ENCODE measurements at places on chromosomes 7 and 10.

GRCh38 chr7:81688622-81689411 lies 81.0 kb downstream of the HGF start:
- no peak for DNase-seq

GRCh38 chr7:114852293-114852692 lies 69.6 kb upstream of the MDFIC start:
- DNase-seq = no peak

GRCh38 chr7:7221599-7222038 lies 39.3 kb downstream of the C1GALT1 start:
- no peak for DNase-seq

DNA sequence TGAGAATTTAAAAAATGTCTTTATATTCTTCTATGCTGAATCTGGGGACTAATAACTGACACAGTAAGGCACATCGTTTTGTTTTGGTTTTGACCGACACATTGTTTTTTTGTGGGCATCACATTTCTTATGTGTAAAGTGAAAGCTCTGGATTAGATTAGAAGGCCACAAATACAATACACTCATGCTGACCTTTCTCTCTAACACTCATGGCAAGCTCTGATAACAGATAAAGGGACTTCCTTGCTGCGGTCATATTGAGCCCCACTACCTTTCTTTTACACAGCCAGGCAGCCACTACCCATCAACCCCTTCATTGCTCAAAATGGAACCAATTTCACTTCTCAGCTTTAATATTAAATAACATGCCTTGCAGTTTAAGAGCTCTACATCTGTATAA lies 26.0 kb downstream of the PPP1R3A start:
- DNase-seq = no peak

DNA sequence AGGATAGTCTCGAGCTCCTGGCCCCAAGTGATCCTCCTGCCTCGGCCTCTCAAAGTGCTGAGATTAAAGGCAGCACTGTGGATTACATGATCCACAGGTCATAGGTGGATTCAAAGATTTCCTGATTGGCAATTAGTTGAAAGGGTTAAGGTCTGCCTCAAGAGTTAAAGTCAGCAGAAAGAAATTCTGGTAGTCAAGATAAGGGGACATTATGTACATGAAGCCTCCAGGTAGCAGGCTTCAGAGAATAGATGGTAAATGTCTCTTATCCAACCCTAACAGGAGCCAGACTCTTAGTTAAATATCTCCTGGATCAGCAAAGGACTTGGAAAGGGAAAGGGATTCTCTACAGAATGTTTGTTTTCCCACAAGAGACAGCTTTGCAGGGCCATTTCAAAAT lies 93.7 kb downstream of the SKIDA1 start:
- no peak for DNase-seq

- DNase-seq = no peak
Measured at GRCh38 chr7:102456327-102456726, 8.3 kb downstream of the ALKBH4 start.

DNA sequence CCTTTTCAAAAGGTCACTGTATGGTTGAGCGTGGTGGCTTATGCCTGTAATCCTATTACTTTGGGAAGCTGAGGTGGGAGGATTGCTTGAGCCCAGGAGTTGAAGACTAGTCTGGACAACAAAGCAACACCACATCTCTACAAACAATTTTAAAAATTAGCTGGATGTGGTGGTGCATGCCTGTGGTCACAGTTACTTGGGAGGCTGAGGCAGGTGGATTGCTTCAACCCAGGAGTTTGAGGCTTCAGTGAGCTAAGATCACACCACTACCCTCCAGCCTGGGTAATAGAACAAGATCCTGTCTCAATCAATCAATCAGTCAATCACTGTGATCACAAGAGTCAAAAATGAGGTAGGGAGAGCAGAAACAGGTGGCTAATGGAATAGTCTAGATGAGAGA lies 97.0 kb downstream of the SUGCT start:
- DNase-seq = no peak

DNA sequence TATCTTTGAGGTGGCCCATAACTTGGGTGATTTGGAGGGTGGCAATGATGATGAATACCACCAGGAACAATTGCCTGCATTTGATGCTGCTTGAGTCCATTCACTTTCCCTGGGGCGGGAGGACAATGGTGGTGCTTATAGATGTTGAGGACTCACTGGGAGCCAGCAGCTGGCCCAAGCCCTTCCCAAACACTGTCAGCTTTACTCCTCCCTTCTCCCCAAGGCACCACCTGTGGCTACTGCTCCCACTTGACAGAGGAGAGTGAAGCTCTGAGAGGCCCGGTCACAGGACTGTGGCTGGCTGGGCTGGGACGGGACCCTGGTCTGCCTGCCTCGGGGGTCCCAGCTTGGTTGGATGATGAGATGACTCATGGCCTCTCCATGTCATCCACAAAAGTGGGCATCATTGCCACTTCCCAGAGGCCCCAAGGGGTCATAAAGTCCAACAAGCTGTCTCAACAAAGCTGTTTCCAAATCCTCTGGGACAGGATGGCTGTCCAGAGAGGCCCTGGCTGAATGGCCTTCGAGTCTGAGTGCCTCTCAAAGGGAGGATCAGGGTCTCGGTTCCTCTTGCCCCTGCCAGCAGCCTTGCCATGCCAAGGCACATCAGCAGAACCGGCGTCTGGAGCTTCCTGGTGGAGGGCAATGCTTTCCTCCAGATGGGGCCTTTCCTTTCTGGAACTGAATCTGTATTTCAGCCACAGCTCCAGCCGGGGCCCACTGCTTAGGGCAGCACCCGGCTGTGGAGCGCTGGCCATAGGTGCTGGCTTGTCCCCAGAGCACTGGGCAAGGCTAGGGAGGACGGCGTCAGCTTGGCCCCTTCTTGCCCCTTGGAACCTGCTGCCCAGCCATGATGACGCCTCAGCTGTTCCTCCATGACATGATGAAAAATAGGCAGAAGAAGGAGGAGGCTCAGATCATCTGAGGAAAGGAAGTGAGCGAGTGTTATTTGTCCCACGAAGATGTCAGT lies 47.0 kb upstream of the PLEKHA1 start:
- DNase-seq = no peak

- DNase-seq = no peak
Measured at GRCh38 chr7:37439653-37440026, 9.0 kb downstream of the ELMO1 start.

DNA sequence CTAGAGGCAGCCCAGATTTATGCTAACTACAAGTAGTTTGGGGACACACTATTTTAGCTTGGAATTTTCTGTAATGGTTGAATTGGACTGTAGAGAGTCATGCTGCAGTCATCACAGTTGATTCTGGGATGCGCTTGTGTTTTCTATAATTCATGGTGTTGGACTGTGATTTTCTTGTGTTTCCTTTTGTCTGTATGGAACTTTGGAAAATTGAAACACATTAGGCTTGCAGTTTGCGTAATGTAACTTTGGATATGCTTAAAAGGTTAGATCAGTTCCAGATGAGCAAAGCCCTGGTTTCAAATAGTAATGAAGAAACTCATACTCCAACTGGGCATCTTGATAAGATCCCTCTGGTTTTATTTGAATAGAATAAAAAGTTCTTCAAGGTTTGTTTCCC lies 502.2 kb downstream of the ARL4A start:
- DNase-seq = no peak
